ENCODE measurements at places on chromosomes 6 and 20.

GRCh38 chr6:92582211-92582610, 837.1 kb downstream of the EPHA7 start:
- no peak for DNase-seq

GRCh38 chr20:15242773-15243172, 905.4 kb upstream of the FLRT3 start:
- DNase-seq = no peak

DNA sequence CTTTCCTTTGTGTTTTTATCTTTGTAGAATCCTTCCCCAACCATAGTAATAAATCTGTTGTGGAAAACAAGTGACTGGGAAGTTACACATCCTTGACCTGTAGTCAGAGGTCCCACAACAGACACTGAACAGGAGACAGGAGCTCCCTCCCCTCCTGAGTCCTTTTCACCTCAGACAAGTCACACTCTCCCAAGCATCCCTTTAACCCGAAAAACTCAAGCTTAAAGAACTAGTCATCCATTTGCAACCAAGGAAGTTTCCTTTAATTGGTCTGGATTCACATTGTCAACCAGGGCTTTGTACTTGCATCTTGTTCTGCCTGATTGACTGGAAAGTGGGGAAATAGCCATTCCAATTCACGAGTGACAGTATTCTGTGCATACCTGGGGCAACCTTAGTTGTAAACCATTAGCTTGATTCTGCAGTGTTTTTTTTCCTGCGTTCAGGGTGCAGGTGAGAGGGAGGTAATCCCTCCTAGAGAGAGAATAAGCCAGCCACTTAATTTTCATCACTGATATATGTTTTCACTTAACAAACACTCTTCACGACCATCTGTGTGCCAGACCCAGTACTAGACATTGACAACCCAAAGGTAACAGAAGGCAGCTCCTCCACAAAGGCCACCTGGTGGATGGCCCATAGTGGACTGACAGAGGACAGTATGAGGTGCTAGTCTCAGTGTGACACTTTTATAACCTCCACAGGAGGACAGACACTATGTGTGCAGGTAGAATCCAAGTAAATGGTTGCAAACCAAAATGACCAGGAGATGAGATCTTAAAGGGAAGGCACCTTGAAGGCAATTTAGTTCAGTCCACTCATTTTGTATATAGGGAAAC, 112.4 kb downstream of the SLX4IP start:
- no peak for DNase-seq

GRCh38 chr6:96899451-96899998, 1.8 kb upstream of the NDUFAF4 start:
- no peak for DNase-seq

DNA sequence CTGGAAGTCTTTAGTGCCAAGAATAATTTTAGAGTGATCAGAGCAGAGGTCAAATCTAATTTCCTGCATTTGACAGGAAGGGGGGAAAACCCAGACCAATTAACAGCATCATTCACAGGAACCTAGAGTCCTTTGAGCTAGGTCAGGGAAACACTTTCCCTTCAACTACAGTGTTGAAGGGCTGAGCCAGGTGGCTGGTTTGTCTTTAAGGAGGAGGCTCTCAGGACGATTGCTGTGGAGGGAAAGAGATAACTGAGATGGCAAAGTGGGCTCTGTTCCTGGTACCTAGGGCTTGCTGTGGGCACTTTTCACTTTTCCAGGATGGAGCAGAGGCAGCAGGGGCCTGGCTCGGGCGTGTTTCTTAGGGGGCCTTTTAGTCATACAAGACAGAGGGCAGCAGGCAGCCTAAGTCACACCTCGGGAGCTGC, 111.9 kb downstream of the SCML4 start:
- DNase-seq = no peak

- no peak for DNase-seq
Observed at GRCh38 chr20:5033566-5033965, 32.3 kb upstream of the SLC23A2 start.

DNA sequence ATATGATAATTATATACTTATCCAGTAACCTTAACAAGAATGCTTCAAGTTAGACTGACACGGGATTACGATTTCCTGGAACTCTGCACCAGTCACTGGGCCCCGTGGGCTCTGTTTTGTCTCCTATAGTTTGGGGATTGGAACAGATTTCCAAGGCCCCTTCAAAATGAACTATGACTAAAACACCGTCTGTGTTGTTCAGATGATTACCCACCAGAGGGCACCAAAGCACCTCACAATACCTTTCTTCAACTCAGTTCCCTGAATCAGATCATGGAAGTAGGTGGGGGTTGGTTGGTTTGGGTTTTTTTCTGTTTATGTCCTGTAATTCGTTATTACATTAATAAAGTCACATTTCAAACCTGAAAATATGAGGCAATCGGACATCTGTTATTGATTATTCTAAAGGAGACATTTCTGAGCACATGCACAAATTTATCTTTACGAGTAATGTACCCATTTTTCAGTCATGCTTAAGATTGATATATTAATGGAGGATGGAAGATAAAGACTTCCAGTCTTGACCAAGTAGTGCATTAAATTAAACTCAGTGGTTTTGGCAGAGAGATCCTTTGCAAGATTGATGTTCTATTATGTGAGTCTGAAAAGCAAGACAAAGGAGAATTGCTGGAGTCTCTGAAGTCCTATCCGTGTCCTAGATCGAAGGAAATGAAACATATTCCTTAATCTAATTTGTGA, 112.0 kb upstream of the COL21A1 start:
- DNase-seq = peak; percentile 8

- no peak for DNase-seq
Observed at GRCh38 chr20:53003420-53004154, 31.4 kb downstream of the TSHZ2 start.

DNA sequence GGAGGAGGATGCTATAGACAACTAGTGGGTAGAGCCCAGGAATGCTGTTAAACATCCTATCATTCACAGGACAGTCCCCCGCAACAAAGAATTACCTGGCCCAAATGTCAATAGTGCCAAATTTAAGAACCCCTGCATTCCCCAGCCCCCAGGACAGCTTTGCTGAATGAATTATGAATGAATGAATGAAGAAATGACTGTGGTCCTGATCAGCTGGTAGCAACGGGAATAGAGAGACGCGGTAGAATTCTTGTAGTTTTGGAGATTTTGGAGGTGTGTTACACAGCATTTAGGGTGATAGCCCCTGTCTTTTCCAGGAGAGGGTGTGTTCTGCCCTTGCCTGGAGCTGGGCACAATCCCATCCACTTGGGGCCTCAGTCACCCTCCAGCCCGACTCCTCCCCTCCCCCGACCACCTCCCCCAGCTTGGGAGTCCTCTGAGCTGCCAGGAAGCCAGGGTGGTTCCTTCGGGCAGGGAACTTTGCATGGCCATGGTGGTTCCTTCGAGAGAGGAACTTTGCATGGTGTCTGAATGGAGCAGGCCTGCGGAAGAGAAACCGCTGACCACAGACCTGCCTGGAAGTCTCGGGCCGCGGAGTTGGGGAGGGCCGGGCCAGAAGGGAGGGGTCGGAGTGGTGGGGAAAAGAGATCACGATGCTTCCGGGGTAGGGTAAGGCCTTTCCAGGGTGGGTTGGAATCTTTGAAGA, 1.0 kb upstream of the HCK start:
- no peak for DNase-seq

GRCh38 chr6:165615636-165616035, 47.4 kb downstream of the PDE10A start:
- DNase-seq = no peak

- DNase-seq = no peak
Observed at GRCh38 chr6:88760091-88760490, 203.3 kb downstream of the RNGTT start.

- DNase-seq = no peak
Observed at GRCh38 chr6:129473546-129473945, 236.4 kb downstream of the ARHGAP18 start.

DNA sequence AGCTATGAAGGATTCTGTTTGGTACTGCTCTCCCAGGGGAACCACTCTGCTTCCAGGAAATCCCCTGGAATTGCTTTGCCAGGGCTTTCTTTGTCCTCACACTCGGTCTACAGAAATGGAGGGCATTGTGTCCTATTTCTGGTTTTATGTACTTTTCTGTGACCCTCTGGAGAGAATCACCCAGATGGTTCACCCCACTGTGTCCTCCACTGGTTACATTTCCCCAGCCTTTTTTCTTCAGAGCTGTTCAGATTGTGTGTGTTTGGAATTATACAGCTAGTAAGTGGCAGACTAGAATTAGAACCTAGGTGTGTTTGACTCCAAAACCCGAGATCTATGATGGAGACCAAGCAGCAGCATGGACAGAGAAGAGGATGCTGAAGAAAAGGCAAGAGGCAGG, 80.8 kb downstream of the CD164 start:
- DNase-seq = no peak

- DNase-seq = no peak
Observed at GRCh38 chr20:63092660-63093215, 86.0 kb upstream of the BHLHE23 start.

DNA sequence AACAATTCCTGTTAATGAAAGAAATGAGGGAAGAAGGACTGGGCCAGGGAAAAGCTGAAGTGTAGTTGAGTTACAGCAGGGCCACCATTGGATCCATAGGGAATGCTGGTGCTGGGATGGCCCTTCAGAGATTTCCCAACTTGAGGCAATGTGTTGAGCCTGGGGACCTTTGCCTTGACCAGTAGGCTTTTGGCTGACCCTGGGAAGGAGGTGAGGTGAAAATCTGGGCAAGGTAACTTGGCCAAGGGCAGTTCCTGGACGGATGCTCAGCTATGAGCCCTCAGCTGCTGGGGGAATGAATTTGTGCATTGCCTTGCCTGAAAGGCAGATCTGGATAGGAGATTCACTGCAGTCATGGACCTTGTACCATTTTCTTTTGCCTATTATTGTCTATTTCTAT, 20.4 kb downstream of the UTRN start:
- no peak for DNase-seq

DNA sequence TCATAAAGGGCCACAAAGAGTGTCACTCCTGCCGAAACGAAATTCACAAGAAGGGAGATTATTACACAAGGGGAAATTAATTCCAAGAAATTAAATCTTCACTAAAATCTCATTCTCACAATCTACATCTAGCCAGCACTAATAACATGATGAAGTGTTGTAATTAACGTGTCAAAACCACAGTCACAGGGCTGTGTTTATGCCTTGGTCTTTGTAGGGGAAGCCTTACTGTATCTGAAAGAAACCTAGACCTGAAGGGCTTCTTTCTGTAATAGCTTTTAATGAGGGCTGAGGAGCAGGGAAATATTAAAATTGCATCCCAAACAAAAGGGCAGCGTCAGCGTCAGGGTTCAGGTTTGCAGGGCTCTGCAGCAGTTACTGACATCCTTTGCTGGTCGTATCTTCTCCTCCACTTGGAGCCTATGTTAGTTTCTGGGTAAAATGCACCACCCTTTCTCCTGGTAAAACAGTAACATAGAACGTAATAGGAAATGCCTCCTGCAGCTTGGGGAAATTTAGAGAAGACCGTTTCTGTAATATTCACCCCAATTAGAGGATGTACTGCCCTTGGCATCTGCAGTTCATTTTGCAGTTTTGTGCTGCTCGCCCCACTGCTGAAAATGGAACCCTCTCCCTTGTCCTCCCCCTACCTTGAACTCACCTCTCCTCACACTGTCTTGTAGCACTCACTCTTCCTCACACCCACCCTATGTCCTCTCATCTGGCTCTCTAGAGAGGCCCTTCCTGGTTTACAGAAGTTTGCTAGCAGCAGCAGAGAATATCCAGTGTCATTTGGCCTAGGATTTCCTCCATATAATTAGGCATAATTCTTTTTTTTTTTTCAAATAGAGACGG, 109.0 kb upstream of the TRAF3IP2 start:
- DNase-seq = no peak

DNA sequence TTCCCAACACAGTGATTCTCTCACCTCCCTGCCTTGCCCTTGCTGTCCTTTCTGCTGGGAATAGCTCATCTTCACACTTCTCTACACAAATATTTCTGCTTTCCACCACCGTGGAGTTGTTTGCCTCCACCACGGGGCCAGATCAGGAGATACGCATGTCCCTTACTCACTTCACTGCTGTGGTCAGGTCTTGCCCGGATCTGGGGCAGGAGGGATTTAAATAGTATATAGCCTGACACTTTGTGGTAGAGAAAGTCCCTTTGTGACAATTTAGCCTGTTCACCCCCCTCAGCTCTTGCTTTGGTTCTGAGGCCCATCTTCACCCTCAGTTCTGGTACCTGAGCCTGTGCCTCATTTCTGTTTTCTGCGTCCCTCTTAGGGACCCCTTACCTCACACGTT, 92.6 kb upstream of the PREP start:
- DNase-seq = no peak

DNA sequence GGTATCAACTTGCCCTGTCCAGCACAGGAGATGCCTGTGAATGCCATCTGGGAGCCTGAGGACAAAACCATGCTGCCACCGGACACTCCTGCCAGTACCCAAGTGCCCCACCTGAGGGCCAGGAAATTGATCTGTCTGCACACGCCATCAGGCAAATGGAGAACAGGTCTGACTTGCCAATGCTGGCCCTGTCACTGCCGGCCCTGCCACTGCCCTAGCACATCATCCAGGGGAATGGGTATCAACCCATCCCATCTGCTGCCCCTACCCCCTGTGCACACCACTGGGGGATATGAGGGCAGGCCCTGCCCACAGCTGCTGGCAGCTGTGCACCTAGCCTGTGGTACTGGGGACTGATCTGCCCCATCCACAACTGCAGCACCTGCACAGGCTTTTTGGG, 1081.6 kb upstream of the EYS start:
- no peak for DNase-seq

DNA sequence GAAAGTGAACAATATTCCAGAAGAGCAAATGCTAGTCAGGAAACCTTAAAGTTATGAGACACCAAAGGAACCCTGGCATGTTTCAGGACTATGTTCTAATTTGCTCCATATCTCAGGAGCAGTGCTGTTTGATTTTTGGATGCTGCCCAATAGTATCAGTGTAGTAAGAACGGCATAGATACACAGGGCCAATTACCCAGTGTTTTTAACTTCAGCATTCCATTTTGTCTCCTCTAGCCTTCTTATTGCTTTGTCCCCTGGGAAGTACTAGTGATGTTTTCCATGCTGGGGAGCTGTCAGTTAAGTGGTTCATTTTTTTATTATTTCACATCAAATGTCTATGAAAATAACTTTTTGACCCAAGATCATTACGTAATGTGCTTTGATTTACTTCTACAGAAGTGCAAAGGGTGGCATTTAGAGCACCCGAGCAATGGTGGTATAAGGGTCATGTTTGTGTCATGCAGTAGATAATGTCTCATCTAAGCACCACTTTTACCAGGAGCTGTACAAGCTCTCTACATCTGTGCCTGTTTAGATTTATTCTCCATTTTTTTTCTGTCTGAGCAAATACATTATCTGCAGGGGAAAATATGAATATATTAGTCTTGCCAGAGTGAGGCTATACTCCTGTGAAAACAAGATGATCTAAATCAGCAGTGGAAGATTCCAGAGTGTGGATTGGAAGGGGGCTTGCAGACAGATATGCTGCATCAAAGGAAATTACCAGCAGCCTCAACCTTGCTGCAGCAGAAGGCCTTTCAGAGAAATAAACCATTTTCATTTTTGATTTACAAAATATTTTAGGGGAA, 198.8 kb upstream of the OPRM1 start:
- DNase-seq = no peak

GRCh38 chr6:154292066-154292465, 64.5 kb downstream of the IPCEF1 start:
- DNase-seq = no peak

All from activated CD4-positive, CD25-positive, alpha-beta regulatory T cell treated with anti-CD3 and anti-CD28 coated beads, Interleukin-2, amount 50 U/mL, for 16 hours (primary cell).